ENCODE measurements at places on chromosomes 6 and 20.

GRCh38 chr6:16769986-16770376, 8.7 kb upstream of the ATXN1 start:
- no peak for DNase-seq

GRCh38 chr6:167906899-167907298, 80.2 kb downstream of the AFDN start:
- no peak for DNase-seq

- DNase-seq = no peak
These were observed 357.4 kb upstream of the PLCB4 start for GRCh38 chr20:8711501-8711900.

GRCh38 chr6:161013695-161014094, 22.1 kb downstream of the MAP3K4 start:
- DNase-seq = no peak

All from activated naive CD8-positive, alpha-beta T cell treated with anti-CD3 and anti-CD28 coated beads, Interleukin-2, amount 10 ng/mL, durations not matched to agents 7 days and 5 days (primary cell).